ENCODE measurements at places on chromosomes 11 and 22.
A peak's percentile ranks its signal among the peaks of the same experiment; 100 is the strongest.

- DNase-seq: no peak
Measured at GRCh38 chr11:74896311-74896710, 52.6 kb downstream of the XRRA1 start.

DNA sequence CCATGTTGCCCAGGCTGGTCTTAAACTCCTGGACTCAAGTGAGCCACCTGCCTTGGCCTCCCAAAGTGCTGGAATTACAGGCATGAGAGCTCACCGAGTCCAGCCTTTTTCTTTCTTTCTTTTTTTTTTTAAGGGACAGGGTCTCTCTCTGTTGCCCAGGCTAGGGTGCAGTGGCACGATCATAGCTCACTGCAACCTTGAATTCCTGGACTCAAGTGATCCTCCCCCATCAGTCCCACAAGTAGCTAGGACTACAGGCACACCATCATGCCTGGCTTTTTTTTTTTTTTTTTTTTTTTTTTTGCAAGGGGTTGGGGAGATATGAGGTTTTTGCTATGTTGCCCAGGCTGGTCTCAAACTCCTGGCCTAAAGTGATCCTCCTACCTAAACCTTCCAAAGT, 78.5 kb downstream of the MRTFA start:
- no peak for DNase-seq

GRCh38 chr22:49672014-49672516, 155.6 kb downstream of the BRD1 start:
- DNase-seq: no peak

GRCh38 chr11:9905960-9906791, 242.3 kb downstream of the SWAP70 start:
- no peak for DNase-seq

DNA sequence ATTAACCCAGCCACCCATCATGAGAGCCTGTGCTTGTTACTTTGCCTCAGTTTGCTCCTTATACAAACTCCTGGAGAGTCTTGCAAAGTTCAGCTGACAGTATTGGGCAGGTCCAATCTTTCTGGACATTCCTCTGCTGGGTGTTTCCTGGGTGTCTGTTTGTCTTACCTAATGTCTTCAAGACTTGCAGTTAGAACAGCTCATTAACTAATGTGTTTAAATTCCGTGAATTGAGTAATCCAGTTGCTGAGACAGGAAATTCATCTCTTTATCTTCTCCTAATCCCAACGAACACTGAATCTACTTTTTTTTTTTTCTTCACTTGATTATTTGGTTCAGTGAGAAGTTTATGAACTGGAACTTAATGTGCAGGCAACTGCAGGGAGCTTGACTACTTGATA, 20.6 kb downstream of the BCO2 start:
- DNase-seq: no peak

DNA sequence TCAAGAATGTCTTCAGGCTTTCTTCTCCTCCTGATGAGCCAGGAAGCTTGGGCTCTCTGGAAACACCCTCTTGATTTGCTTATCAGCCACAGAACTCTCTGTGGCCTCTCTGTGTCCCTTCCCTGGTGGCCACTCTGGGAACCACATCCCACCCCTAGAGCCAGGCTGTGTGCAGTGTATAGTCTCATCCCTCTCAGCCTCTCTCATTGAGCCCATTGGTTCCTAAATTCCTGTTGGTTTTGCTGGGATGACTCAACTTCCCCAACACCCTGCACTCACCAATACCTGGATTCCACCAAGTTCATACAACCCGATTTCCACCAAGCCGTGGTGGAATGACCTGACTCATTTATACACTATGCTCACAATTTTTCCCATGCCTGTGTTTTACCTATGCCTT, 5.2 kb downstream of the IRAG1 start:
- DNase-seq: no peak

DNA sequence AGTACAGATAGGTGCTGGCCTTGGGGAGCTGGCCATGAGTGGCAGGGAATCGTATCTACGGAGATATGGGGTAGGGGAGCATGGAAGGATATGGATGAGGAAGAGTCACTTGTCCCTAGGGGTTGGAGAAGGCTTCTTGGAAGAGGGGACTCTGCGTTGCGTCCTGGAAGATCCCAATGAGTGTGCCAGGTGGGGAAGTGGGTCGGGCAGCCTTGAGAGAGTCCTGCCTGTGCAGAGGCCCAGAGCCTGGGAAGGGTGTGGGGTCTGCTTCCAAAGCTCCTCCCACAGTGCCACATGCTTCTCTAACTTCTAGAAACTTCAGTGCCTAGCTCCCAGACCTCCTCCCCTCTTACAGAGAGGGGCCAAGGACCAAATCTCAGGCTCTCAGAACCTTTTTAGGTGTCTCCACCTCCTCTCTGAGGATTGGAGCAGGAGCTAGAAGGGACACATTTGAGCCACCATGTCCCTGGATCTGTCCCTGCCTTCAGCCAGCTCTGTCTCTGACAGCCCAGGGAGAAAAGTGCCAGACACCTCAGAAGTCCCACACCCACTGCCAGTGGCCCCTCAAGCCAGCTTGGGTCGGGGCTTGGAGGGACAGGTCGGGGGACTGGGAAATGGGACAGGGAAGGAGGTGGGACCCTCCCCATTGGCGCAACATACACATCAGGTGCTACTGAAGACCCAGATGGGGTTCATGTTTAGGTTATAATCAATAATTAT, 11.0 kb downstream of the RHBDD3 start:
- peak; percentile 11 for DNase-seq

- DNase-seq: peak; percentile 44
Measured at GRCh38 chr11:4025248-4025966, 69.2 kb upstream of the RRM1 start.

DNA sequence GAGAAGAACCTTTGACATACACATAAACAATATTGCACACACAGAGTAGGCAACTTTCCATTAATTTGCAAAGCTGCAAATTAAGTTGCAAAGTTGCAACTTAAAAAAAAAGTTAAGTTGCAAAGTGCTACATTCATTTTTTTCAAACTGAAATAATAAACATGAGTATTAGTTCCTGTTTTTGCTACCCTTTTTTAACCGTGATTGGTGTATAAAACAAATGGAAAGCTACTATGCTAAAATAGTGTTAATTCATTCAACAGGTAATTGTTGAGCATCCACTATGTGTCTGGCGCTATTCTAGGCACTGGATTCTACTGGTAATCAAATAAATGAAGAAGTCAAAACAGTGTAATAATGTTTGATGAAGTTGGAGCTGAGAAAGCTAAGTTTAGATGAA, 8.1 kb downstream of the ZFP91 start:
- no peak for DNase-seq

- DNase-seq: no peak
Measured at GRCh38 chr22:45996241-45997076, 19.5 kb upstream of the WNT7B start.
